ENCODE measurements at places on chromosomes 1 and 21.

DNA sequence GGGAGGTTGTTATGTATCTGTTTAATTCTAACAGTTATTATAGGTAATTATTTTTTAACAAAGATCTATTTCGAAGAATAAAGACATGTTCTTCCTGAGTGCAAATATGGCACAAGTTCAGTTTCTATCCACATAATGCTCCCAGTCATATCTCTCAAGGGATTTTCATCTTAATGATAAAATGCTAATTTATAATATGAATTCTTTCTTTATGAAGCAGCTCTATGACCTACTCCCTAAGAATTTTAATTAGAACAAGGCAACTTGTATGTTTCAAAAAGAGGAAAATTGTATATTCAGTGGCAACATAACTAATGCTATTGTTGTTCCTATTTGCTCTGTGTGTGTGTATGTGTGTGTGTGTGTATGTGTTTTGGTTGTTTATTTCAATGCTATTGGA, 1222.1 kb upstream of the NCAM2 start:
- DNase-seq: no peak

GRCh38 chr1:219220945-219221344, 47.3 kb downstream of the LYPLAL1 start:
- no peak for DNase-seq

- DNase-seq: no peak
Observed at GRCh38 chr1:189432753-189433152, 1044.9 kb downstream of the BRINP3 start.

DNA sequence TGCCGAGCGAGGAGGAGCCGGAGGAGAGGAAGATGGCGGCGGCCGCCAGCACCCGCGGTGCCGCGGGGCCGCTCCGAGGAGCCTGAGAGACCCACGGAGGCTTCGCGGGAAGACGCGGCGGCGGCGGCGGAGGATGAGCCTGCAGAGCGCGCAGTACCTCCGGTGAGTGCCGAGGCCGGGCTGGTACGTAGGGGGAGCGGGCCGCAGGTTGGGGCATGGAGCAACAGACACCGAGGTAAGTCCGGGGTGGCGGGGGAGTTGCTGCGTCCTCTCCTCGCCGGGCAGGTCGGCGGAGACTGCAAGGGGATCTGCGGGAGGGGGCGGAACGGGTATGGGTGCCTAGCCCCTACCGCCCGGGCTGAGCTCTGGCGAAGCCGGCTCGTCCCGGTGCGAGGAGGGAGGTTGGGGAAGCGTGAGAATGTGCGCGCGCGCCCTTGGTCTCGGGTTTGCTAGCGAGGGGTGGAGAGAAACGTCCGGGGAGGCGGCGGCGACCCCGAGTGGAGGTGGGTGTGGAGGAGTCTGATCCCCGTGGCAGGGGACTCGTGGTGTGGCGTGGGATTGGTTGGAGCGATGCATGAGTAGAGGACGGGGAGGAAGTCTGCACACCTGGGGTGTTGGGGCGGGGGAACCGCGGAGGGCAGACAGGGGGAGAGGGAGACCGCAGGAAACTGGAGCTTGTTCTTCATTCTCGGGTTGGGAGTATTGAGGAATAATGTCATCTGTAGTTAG, at the start of gene SMG7:
Gene SMG7, plus strand, starts transcription at position 12 of the 729 bp plus-strand sequence. Its CDS starts 122 bp downstream, at position 134.
- peak; percentile 24 for DNase-seq

DNA sequence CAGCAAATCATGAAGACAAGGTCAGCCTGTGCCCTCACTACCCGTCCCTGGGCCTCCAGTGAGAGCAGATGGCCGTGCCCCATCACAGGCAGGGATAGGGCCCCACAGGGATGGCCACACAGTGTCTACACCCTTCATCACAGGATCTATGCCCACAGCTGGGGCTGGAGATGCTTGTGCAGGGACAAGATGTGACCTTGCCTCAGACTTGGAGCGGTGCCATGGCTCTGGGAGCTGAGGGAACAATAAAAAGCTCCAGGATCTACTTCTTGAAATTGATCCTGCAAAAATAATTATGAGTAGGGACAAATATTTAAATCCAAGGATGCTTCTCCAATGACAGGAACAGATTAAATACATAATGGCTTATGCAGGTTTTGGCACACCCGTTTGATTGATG, 25.4 kb upstream of the TCEA3 start:
- DNase-seq: no peak

DNA sequence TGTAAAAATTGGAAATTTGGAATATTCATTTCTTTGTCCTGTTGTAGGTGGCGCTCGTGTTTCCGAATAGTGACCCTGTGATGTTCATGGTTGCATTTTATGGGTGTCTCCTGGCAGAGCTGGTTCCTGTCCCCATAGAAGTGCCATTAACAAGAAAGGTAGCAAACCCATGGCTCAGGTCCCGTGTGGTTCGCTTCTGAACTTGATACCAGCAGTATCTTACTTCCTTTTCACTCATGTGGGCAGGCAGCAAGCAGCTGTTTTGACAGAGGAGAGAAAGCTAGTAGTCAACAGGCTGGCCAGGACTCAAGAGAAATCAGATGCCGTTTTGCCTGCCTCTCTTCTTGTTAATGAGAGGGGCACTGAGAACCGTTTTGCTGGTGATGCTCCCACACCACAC, 72.8 kb downstream of the S100B start:
- DNase-seq: no peak

DNA sequence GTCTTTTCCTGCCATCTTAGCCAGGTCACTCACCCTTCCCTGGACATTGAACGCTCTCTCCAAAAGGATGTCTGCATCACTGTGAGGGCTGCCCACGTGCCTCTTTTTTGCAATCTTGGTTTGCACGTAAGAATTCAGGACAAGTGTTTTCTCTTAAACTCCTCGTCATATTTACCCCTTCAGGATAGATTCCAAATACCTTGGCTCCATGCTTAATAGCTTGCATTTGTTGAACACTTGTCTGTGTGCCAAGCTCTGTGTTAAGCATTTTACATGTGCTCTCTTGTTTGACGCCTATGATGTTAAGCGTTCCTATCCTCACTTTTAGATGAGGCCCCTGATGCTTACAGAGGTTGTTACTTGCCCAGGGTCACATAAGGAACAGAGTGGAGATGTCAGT, 29.8 kb downstream of the RCSD1 start:
- DNase-seq: no peak

GRCh38 chr1:245074232-245074747, 80.5 kb upstream of the KIF26B start:
- peak; percentile 19 for DNase-seq

DNA sequence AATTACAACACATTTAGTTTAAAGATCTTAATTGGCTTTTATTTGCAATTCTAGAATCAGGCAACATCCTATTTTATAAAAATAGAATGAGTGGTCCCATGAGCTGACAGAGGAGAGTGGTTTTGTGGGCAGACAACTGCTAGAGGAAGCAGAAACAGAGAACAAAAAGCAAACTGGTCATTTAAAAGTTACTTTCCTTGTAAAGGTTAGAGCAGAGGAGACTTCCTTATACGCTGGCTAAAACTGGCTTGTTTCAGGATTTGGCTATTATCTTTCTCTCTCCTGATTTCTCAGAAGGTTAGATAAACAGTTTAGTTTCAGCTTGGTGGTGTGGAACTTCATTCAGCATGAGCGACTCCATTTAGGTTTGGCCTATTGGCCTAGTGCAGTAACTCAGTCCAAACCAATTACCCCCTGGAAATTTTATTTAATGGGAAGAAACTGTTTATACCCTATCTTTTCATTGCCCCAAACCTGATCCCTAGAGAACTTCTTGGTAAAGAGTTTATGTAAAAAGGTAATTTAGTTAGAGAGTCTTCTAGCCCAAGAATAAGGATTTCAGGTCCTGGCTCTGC, 32.2 kb upstream of the IL20 start:
- no peak for DNase-seq

DNA sequence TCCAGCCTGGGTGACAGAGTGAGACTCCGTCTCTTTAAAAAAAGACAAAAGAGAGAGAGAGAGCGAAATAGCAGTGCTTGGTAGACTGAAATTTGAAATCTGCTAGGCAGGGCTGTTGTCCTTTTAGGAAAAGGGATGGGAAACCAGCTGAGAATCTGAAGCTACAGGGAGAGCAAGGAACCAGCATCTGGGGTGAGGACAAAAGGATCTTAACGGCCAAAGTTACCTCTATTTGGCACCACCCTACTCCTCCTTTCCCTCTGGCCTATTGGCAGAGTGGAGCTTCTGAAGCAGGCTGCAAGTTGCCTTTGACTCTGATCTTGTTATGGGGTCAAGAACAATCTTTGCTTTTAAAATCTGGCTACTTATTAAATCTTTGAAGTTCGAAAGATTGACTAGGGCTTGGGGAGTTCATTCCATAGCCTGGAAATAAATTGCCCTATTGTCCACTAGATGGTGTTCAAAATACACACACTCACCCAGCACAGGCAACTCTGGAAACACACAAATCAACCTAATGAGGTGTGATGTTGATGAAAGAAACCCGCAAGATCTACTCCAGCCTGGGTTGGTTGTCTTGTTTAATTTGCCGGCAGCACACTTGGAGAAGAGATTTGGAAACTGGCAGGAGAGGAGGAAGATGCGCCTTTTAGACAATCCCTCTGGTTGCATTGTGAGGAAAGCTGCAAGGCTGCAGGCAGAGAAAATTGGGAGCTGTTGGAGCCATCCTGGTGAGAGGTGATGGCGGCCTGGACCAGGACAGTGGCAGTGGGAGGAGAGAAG, 16.5 kb upstream of the PARP1 start:
- peak; percentile 52 for DNase-seq

DNA sequence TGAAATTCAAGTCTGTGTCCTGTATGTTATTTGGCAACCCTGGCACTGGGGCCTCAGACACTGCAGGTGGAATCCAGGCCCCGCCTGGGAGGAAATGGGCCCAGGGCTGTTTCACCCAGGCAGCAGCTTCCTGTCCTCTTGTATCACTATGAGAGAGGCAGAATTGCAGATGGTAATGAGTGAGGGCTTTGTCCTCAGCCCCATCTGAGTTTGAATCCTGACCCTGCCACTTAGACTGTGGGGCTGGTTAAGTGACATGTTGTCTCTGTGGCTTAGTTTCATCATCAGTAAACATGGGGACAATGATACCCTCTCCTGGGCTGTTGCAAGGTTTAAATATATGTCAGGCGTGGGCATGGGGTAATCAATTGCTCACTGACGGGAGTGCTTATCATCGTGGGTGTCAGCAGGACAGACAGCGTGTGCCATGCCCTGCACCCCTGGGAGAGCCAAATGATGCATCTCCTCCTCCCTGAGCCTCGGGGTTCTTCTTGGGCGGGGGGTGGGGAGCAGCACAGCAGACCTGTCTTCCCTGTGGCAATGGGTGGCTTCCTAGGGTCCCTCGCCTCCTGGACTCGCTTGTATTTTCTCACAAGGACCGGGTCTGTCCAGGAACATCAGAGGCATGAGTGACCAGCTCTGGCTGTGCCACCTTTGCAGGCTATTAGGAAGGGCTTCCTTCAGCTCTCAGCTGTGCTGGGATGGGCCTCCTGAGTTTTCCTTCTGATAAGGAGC, 42.1 kb downstream of the ARHGEF10L start:
- no peak for DNase-seq

- no peak for DNase-seq
Observed at GRCh38 chr1:5978452-5978851, 13.8 kb downstream of the NPHP4 start.

- DNase-seq: no peak
Observed at GRCh38 chr1:30305061-30305460, 418.3 kb downstream of the MATN1 start.

DNA sequence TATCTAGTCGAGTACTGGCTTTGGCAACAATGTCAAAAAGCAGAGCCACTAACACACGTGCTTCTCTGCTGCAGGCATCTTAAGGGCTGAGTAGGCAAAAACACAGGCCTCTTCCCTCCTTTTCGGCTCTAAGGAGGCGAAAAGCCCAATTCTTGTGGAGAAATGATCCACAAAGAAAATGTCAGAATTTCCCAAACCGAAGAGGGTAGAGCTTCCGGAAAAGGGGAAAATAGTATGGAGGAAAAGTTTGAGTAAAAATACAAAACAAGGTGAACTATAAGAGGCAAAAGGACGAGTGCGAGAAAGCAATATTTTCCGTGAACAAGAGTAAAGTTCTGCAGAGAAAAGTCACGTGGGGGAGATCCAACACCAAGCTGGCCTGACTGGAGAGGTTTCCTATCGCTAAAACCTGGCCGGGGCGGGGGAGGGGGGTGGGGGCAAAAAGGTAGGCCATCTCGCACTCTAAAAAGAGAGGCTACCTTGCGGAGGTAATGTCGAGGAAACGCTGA, 551 bp downstream of the ZRANB2 start:
- DNase-seq: peak; percentile 28

DNA sequence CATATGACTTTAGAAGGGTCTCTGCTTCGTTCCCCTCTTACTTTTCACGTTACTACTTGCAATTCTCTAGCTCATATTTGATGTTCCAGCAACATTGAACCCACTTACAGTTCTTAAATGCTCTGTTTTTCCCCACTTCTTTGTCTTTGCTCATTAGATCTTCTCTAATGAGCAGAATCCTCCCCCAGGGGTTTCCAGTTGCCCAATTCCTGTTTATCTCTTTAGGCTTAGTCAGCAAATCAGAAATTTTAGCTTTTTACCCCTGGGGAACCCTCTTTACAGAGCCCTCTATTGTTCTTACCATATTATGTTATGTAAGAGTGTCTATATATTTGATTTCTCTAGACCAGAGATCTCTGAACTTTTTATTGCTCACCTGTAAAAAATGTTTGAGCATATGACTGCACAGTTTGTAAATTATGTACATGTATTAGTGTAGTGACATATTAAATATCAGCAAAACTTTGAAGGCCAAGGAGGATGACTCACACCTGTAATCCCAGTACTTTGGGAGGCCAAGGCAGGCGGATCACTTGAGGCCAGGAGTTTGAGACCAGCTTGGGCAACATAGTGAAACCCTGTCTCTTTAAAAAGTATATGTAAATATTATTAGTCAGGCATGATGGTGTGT, 71.4 kb downstream of the FNBP1L start:
- peak; percentile 73 for DNase-seq

GRCh38 chr1:97758541-97759057, 162.2 kb downstream of the DPYD start:
- no peak for DNase-seq

DNA sequence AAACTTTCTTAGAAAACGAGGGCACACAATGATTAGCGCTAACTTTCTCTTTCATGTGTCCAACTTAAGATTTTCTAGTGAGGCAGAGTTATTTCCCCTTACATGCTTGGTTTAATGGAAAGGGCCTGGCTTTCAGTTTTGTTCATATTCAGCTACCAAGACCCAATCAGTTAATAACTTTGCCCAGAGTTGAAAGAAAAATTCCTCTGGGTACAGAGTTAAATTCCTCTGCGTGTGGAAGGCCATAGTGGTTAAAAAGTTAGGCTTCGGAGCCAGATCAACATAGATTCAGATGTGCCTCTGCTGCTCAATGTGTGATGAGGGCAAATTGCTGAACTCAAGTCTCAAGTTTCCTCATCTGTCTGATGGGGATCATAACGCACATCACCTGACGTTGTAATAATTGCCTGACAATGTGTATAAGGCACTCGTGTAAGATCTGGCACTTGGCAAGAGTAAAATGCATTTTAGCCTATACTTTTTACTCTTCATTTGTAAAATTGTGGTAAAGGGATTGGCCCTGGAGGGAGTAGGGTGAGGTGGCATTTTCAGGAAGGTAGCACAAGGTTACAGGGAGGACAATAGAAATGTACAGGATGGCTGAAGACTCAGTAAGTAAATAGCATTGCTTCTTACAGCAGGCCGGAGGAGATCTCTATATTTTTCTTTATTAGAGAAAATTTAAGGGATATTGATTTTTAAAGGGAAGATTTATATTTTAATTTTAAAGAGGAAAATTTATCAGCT, 103.4 kb downstream of the ROR1 start:
- no peak for DNase-seq

Data from cardiac fibroblast (primary cell).